ENCODE measurements at places on chromosomes 6 and 20.

DNA sequence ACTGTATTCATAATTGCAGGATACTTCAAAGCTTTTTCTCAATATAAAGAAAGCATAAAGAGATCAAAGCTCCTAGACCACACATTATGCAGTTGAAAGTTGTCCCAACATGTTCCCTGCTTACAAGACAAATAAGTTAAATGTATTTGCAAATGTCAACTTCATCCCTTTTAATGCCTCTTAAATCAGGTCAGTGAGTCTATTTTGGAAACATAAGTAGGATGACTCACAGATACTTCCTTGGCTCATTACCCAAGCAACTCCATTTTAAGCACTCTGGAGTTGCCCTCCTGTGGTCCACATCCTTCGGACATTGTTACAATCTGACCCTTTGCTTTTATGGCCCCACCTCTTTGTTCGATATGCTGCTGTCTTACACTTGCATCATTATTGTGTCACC, 162.0 kb downstream of the FAXC start:
- no peak for DNase-seq

- no peak for DNase-seq
Measured at GRCh38 chr6:112195166-112195565, 59.2 kb downstream of the LAMA4 start.

GRCh38 chr6:16512544-16513290, 248.5 kb downstream of the ATXN1 start:
- no peak for DNase-seq

GRCh38 chr6:50843842-50844241, 25.2 kb downstream of the TFAP2B start:
- DNase-seq: no peak

- no peak for DNase-seq
Measured at GRCh38 chr6:15659181-15659580, 3.6 kb downstream of the DTNBP1 start.

DNA sequence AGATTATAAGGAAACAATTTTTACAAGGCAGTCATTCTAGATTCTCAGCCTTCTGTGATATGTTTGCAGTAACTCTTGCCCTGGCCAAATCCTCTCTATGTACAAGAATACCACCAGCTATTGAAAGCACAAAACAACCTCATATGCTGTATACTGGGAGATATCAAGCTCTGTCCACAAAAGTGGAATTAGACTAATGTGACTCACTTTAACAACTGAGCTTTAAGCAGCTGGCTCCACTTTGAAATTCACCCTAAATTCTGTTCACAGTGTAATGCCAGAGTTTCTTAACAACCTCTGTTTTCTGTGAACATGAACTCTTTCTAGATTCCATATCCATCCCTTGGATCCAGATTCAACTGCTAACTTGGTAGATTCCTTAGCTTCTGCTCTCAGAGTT, 47.6 kb downstream of the CHD6 start:
- no peak for DNase-seq

DNA sequence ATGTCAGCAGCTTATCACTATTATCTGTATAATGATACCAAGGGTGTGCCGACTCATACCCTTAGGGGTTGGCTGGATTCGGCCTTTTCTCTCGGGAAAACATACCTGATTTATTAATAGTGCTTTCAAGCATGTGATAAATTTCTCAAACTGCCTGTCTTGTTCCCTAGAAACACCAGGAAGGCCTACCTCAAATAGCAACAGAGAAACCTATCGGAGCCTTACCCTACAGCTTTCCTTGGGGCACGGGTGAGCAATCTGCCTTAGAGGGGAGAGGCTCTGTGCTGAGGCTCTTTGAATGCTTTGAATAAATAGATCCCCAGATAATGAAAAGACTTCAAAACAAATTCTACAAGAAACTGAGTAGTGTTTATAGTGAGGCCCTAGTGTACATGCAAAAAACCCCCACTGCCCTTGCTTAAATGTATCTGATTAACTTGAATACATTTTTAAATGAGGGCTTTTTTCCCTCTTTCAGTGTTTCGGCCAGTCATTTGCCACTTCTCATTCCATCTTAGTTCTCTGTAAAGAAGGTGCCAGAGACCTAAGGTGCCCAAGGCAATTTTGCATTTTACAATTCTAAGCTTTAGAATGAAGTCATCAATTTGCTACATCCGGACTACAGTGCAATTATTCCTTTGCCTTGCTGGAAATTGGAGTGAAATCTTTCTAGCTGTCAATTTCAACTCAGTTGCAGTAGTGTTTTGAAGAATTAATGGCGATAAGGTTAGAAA, 320.1 kb downstream of the ESR1 start:
- DNase-seq: no peak

DNA sequence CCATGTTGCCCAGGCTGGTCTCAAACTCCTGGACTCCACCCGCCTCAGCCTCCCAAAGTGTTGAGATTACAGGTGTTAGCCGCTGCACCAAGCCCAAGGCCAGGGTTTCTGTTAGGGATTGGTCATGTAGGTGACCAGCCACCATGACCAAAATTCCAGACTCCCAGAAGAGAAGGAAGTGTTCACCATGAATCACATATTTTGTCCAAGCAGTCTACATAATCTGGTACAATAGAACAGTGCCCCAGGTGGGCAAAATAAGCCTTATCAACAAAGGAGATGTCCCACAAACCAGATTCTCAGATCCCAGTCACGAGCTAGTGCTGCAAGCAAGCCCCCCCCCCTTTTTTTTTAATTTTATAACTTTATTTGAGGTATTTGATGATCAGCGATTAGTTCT, 20.0 kb downstream of the ZNF341 start:
- DNase-seq: no peak

GRCh38 chr20:45322952-45323383, 14.9 kb upstream of the MATN4 start:
- DNase-seq: no peak

DNA sequence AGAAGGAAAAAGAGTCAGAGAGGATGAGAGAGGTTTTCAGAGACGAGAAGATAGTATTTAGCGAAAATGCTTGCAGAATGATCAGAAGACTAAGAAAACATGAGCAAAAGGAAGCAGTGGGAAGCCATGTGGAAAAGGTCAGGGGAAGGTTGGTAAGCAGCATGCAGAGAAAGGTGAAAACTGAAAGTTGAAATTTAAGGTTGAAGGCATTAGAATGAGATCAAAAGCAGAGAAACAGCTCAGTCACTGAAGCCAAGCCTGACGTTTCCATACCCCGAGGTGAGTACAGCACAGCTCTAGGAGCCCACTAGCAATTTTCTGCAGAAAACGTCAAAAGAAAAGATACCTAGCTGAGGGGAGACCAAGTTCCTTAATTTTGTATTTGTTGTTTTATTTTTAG, 19.1 kb upstream of the TFB1M start:
- no peak for DNase-seq

DNA sequence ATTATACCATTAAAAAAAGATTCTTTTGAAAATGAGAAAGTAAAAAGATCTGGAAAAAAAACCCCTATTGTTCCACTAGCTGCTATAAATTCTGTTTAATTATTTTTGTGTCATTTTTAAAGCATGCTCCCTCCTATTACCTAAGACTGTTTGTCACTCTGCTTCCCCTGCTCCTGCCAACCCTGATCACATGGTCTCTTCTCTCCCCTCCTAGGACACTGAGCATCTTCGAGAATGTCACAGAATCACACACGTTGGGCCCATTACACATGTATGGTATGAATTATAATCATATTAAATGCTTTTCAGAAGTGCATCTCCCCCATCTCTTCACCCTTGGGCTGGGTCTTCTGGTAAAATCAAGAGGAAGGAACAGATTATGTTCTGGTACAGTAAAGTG, 6.2 kb downstream of the SNAP91 start:
- no peak for DNase-seq

DNA sequence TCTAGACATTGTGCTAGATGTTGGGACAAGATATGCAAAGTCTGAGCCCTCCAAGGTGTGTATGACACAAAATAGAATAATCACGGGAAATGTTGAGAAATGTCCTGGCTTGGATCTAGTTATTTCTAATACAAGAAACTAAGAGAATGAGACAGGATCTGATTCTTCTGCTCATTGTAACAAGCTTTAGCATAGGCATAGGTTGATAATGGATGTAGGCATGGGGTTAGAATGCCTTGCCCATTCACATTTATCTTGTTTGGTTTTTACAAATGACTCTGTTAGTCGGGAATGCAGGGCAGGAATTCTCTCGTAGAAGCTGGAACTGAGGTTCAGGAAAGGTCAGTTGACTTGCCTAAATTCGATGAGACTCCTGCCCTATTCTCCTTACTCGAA, 1.5 kb upstream of the SLC26A8 start:
- no peak for DNase-seq

GRCh38 chr20:48194583-48194982, 409.3 kb upstream of the SULF2 start:
- no peak for DNase-seq

DNA sequence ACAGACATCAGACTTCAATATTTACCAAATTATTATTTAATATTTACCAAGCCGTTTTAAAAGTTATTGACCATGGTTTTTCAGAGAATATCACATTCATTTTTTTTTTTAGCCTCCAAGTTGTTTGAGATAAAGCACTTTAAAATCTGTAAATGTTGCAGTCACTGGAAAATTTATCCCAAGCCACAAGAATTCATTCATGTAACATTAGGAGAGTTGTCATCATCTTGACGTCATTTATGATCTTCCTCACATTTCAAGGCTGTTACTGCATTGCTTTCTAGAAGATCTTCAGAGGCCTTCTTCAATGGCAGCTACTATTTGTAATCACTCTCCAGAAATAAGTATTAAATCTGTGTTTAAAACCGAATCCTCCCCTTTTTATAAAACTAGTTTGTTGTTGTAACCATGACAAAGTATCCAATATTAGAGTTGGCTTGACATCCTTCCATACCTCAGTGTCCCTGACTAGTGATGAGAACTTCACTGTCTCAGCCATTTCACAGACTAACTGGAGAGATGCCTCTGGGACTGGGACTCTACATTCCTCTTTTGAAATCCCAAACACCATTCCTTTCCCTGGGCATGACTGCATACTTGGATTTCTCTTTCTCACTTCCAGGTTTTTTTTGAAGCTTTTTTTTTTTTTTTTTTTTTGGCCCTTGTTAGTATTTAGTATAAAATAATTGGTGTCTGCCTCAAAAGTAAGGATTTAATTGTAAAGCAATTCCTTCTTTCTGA, 100.1 kb downstream of the ZFAND3 start:
- DNase-seq: no peak

DNA sequence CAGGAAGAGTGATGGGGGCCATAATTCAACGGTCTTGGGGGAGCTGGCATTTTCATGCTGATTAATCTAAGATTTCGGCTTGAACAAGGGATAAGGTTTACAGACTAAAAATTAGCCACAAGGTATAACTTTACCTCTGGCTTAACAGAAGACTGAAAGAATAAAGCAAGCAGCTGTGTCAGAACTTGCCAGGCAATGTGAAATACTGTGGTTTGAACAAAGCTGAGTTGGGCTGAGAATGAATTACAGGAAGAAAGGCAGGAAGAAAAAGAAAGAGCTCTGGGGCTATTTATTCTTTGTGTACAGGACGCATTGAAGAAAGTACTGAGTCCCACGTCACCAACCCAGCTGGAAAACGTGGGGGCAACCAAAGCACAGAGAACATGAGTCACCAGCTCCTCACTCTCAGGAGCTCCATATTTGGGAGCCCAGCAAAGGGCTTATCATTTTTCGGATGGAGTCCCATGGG, 121.5 kb upstream of the NEDD9 start:
- DNase-seq: peak; percentile 49

DNA sequence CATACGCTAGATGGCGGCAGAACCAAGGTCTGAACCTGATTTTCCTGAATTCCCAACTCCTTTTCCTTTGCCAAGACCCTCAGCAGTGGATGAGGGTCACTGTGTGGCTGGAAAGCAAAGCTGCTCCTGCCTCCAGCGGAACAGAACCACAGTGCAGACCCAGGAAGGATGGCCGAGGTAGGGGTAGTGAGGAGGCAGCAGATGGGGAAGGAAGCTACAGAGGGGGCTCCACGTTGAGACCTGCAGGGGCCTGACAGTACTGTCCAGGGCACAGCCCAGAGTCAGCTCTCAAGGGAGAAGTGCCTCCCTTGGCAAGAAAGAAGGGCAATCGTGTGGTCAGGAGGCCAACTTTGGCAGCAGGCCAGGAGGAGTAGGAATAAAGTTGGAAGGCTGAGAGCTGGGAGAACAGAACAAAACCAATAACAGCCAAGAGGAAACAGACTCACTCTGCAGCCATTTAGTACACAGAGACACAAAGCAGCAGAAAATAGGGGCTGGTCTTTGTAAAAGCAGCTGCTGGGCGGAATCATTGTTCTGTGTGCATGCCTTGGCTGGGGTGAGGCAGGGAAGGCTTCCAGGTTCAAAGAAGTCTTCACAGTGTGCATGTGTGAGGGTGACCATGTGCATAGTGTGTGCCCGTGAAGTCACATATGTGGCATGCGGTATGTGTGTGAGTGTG, 3.1 kb downstream of the GABRR2 start:
- DNase-seq: no peak

DNA sequence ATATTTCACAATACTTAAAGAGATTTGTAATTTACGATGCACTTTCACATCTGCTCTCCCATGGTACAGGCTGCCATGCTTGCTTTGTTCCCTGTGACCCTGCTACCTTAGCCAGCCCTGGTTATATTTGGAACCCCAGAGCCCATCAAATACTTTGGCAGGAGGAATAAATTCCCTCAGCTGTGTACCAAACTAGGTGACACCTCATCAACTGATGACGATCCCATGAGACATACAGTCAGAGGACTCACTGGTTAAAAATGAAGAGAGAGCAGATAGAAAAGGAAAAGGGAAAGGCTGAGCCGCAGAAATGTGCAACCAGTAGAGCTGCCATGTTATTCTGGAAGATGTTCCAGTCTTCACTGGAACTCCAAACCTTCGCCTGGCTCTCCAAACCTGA, 120.0 kb downstream of the SIM1 start:
- DNase-seq: no peak

DNA sequence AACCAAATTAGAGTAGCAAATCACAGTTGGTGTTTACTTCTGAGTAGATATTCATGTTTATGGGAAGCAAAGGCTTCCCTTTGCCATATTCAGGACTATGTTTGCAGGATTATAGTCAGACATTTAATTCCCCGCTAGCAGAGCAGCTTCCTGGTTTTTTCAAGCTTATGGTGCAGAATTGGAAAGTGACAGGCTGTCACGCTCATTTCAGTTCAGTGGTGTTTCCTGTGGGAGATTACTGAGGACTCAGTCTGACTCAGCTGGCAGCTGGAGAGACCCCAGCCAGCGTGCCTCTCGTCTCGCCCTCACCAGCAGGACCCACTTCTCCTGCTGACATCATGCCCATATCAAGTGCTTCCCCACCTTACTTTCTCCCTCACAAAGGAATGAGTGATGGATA, 85.1 kb downstream of the LYRM2 start:
- no peak for DNase-seq

- no peak for DNase-seq
Measured at GRCh38 chr6:110563711-110564110, 87.3 kb upstream of the SLC22A16 start.
